ENCODE measurements at places on chromosomes 4 and X. TPM values are rescaled to one million over a fixed set of nuclear protein-coding genes. Genes with fewer than 3 reads are reported as not detected.

- DNase-seq = no peak
These were observed 2.4 kb upstream of the ZFX start for GRCh38 chrX:24147165-24147564.

DNA sequence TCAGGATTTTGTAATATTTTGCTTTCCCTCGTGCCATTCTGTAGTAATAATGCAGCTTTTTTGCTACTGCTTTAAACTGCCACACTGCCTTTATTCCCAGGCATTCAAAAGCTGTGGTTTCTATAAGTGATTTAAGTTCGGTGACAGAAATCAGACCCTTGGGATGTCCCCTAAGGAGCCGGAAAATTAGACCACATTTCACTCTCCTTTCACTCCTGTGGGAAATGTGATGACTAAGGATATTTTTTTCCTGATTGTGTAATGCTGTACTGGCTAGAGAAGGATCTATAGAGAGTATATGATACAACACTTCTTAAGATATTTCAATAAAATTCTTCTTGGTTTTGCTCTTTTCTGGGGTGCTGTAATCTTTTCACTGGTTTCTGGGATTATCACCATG, 24.4 kb downstream of the UGT2A3 start:
- DNase-seq = peak; percentile 5

DNA sequence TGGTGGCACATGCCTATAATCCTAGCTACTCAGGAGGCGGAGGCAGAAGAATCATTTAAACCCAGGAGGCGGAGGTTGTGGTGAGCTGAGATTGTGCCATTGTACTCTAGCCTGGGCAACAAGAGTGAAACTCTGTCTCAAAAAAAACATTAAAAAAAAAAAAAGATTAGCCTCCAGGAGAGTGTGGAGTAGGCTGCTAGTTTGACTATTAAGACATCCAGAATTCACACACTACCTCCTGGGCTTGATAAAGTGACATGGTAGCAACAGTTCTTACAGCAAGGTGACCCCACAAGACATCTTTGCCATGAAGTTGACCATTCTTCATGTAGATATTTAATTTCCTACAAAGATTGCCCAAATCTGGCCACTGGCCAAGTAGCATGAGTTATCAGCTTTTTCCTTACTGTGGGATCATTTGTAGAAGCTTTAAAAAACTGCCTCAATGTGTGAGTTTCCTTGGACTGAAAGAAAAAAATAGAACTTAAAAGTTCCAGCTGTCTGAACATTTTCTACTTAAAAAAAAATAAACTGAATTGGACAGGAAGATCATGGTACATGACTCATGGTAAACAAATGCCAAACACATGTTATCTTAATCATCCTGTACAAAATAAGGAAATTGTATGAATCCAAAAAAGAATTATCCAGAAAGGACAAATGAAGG, 35.3 kb upstream of the SPRY1 start:
- DNase-seq = peak; percentile 89

DNA sequence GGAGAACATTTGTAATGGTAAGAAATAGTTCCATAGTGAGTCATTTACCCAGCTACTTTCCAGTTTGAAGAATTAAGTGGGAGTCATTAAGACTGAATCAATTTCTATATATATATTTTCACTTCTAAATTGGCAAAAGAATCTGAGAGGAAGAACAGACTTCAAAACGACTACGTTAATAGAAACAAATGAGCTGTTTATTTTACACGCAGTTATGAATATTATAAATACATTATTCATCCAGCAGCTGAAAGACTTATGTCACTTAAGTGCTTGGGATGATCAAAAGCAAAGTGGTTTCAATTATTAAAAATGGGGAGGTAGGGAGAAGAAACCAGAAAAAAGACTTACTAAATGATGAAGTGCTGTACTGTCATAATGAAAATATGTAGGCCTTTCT, 260.5 kb upstream of the DDX53 start:
- DNase-seq = no peak

GRCh38 chr4:52852711-52853110, 9.4 kb upstream of the RASL11B start:
- DNase-seq = no peak

DNA sequence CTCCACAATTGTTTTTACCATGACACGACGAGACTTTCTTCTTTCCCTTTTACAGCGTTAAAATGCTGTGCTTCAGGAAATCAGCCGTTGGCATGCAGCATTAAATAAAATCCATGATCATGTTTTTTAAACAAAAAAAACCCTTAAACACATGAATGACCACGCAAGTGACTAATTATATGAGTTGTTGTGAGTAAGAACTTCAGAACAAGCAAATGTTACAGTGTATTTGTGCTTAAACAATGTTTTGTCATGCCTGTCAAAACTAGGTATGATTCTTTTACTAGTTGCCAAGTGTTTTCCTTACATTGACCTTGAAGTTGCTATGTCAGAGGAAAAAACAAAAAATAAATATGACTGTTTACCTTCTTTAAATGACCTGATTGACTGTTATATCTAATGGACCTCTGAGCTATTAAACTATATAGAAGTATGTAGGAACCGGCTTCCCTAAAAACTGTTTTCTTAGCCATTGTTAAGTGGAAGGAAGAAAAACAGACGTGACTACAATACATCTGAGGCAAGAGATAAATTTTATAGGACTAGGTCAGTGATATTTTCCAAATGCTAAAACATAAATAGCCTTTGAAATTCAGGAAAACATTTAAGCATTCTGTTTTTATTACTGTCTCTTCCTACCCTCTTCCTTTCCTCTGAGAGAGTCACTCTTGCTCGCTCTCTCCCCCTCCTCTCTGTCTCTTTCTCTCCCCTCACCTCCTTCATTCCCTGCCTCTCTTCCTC, 197.1 kb downstream of the PALLD start:
- DNase-seq = peak; percentile 56

GRCh38 chr4:144104509-144105130, 35.9 kb downstream of the GYPA start:
- DNase-seq = no peak

DNA sequence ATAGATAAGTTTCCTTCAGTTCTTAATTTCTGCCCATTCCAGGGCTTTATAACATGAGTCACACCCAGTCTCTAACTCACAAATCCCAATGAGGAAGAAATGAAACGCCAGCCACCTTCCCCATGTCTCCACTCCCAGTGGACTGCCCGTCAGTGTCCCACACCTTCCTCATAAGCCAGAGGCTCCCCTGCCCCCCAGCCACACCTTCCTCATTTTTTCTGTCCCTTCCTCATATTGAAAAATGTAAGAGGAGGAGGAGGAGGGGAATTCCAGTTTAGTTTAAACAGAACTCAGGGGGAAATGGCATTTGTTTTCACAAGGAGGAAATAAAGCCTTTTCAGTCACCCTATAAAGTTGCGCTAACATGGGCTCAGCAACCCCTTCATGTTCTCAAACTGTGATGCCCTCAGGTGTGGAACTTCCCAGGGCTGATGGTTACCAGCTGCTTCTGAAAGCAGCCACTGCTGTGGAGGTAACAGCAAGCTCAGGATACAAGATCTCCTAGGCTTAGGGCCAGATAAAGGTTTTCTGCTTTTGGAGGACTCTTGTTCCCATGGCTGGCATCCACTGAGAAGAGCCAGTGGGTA, 97.8 kb downstream of the PARM1 start:
- DNase-seq = no peak

GRCh38 chrX:64184396-64184795, 21.1 kb downstream of the AMER1 start:
- no peak for DNase-seq

DNA sequence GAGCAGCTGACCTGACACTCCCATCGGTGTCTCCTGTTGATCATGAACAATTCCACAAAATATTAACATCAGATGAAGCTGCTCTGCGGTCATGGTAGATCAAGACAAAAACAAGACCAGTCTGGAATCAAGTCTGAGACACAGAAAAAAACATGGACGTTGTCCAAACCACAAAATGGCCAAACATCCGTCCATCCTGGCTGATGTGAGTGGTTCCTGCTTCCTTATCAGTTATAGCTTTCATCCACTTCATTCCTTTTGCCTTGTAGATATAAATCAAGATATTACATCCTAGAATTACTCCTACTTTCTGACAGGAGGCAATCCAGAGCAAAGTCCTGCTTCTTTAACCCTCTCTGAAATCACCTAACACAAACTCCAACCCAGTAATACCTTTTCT, 28.8 kb upstream of the PCSK1N start:
- DNase-seq = peak; percentile 84

DNA sequence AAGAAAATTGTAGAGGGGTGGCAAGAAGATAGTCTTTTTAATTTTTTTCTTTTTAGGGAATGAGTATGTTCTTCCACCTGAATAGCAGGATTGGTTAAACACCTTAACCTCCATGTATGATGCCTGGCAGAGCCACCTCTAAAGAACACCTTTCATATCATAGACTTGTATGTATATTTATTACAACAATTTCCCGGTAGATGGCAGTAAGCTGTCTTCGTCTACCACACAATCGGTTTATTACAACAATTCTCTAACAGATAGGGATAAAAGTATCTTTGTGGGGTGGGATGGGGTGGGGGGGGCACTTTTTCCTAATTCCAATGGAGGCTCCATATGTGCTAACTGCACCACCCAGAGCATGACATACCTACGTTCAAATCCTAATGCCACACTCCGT, 255.5 kb downstream of the LDB2 start:
- peak; percentile 19 for DNase-seq

GRCh38 chrX:7073336-7073735, 74.2 kb upstream of the STS start:
- no peak for DNase-seq

The GLRA3 gene
- total RNA-seq = not detected

- DNase-seq = no peak
These were observed 125.8 kb downstream of the LRBA start for GRCh38 chr4:150889306-150889705.

DNA sequence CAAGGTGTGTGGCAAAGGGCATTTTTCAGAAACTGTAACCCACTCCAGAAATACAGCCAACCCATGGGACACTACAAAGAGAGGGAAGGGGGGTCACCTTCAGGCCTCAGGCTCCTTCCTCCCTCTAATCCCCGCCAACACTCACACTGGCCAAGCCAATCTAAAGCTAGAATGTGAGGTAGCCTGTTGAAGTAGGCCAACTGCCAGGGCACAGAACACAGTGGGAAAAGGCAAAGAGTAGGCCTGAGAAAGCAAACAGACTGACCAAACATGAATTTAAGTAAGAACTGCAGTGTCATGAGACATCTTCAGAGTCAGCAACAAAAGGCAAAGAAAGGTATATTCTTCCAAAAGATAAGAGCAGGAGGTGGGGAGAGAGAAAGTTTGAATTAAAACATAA, 289.0 kb downstream of the HNRNPD start:
- DNase-seq = no peak

GRCh38 chrX:153863251-153863991, 22.6 kb downstream of the L1CAM start:
- DNase-seq = no peak

GRCh38 chr4:90597927-90598326, 470.7 kb downstream of the CCSER1 start:
- no peak for DNase-seq

DNA sequence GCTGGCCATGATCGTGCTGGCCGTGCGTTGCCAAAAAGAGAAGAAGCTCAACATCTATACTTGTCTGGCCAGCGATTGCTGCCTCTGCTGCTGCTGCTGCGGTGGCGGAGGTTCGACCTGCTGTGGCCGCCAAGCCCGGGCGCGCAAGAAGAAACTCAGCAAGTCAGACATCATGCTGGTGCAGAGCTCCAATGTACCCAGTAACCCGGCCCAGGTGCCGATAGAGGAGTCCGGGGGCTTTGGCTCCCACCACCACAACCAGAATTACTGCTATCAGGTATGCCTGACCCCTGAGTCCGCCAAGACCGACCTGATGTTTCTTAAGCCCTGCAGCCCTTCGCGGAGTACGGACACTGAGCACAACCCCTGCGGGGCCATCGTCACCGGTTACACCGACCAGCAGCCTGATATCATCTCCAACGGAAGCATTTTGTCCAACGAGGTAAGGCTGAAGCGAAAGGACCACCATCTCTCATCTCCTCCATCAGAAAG, 3.3 kb downstream of the PCDH10 start:
- no peak for DNase-seq

The CLNK gene
- total RNA-seq = not detected

GRCh38 chrX:147741776-147742175, 169.9 kb upstream of the FMR1 start:
- DNase-seq = no peak

DNA sequence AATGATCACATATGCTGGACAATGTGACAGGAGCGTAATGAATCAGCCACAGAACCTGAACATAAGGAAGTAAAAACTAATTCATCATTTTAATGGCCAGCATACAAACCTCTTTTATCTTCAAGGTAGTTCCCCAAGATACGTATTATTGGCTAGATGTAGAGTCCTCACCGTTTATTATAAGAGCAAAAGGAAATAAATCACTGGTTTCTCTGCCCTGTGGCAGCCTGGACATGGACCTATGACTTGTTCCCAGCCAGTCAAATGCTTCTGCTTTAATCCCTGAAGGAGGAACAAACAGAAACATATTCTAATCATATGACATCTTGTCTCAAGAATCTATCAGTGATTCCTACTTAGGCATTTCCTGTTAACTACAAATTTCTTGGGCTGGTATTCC, 86.8 kb upstream of the FAM241A start:
- DNase-seq = peak; percentile 14

The MAGEB10 gene
- total RNA-seq = not detected

GRCh38 chr4:159146488-159146887, 43.6 kb downstream of the RAPGEF2 start:
- DNase-seq = no peak

DNA sequence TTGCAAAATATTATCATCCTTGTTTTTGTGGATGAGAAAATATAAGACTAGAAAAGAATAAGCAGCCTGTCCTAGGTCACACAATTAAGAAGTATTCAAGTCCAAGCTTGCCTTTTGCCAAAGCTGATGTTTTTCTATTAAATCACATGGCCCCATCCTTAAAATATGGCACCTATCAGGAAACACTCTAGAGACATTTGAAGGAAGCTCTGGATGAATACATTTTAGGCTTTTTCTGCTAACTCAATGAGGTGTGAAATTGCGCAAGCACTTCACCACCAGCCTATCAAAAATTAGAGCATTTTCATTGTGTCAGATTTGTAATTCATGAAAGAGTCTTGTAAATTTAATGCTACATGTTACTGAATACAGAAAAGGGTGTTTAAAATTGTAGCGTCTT, 251.1 kb upstream of the MAD2L1 start:
- no peak for DNase-seq

GRCh38 chr4:1187182-1187581, 14.8 kb upstream of the SPON2 start:
- peak; percentile 68 for DNase-seq

DNA sequence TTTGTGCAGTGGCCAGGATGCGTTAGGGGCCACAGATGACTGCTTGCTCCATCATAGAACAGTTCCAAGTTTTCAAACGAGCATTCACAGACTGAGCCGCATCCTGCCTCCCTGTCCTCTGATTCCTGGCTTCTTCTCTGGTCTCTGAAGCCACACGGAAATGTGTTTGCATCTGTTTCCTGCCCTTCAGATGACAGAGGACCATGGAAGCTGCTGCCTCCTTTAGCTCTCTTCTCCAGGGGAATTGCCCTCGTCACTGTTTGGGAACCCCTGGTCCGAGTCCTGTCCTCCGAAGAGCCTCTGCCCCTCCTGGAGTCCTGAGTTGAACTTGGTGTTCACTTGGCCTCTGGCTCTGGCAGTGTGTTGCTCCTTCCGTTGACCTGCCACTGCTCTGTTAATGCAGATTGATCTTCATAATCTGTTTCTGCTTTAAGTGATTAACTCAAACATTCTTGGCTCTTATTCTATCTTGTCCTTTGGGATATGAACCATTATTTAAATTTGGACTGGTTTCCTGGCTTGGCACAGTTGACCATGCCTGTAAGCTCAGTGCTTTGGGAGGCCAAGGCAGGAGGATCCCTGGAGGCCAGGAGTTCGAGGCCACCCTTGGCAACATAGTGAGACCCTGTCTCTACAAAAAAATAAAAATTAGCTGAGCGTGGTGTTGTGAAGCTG, 96.0 kb downstream of the PTTG2 start:
- DNase-seq = no peak
